CD4-positive, alpha-beta T cell treated with Interferon gamma for 1 hour (primary cell): ENCODE measurements at places on chromosomes 3 and 15.
A peak's percentile ranks its signal among the peaks of the same experiment; 100 is the strongest.

DNA sequence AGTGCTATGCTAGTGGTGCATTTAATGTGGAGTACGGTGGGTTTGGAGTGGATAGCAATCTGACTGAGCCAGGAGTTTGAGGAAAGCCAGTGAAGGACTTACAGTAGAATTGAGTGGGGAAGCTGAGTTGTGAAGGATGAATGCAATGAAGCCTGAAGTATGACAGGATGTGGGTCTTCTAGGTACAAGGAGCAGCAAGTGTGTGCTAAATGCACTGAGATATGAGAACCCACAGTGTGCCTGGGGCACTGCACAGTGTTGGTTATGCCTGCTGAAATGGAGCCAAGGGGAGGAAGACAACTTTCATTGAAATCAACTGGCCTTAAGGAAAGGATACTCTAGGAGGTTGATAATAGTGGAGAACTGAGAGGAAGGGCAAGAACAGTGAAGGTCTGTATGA is 105.5 kb upstream of the MRPL3 start:
- DNase-seq, result no peak

DNA sequence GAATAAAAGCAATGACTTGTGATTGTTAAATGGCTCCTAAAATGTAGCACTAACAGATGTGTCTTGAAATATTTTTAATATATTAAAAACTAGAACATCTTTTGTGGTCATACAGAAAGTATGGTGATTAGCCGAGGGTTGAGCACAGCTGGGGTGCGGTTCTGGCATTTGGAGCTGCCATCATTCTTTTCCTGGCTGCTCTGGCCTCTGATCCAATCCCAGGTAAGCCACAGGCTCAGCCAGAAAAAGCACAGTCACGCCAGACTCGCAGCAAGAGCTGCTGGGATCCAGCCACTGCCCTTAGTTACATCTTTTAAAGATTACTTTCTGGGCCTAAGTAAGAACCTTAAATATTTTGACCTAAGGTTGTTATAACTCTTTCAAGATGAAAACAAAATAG is 196.8 kb downstream of the PLCL2 start:
- DNase-seq, result no peak

DNA sequence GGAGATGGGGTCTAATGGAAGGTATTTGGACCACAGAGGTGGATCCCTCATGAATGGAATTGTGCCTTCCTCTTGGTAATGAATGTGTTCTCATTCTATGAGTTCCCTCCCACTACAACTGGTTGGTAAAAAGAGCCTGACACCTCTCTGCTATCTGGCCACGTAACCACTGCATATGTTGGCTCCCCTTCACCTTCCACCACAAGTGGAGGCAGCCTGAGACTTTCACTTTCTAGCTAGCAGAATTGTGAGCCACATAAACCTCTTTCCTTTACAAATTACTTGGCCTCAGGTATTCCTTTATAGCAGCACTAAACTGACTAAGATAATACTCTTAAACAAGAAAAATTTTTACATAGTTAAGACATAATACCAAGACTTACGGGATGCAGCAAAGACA is 155.3 kb downstream of the NR1I2 start:
- peak; percentile 16 for DNase-seq

DNA sequence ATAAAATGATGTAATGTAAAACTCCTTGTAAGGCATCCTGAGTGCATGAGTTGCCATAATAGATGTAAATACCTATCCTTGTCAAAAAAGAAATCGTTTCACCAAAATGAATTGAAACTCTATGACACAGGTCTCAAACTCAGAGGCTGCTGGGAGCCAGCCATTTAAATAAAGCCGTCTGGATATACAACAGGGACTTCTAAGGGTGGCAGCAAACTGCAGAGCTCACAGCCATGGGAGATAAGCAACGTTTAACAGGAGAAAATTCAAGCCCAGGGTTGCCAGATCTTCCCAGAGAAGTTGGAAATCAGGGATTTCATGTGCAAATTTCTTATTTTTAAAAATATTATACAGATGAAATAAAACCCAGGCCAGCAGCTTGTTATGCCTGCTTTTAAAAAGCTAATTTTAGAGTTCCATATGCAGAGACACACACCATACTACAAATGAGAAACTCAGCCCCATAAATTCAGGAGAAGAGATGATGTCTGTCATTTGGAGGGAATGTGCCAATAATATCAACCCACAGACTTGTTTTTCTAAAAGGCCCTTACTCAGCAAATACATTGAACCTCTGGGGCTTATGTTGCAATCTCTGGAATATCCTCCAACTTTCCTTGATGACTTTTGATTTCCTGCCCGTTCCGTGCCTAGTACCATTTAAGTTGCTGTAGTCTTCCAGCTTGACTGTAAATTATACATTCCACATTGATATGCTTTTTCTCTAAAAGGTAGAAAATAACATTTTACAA is 75.6 kb downstream of the AQP9 start:
- DNase-seq, result no peak

DNA sequence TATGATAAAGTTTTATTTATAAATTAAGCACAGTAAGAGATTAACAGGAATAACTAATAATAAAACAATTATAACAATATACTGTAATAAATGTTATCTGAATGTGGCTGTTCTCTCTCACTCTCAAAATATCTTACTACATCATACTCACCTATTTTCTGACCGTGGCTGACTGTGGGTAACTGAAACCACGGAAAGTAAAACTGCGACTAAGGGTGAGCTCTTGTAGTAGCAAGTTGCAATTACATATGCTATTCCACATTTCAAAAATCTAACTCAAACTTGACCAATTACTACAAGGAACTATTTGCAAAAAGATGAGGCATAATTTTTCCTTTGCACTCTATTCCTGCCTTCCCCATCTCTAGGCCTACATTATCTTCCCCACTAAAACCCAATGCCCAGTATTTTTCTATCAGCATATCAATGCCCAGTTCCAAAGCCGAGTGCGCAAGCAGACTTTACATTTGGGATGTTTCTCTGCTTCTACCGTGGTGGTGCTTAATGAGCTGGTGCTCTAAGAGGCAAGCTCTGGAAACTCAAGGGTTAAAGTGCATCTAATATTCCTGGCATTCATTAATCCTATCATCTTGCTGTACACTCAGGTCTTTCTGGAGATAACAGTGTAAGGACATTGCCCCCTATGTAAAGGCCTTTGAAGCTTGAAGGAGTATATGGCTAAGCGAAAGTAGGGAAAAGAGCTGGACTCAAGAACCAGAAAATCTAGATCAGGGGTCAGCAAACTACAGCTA is 6.7 kb downstream of the PCYT1A start:
- DNase-seq, result no peak
